Fibroblast of lung (primary cell): ENCODE measurements at places on chromosomes 12 and 14. TPM values are rescaled to one million over a fixed set of nuclear protein-coding genes. Genes with fewer than 3 reads are reported as not detected.

DNA sequence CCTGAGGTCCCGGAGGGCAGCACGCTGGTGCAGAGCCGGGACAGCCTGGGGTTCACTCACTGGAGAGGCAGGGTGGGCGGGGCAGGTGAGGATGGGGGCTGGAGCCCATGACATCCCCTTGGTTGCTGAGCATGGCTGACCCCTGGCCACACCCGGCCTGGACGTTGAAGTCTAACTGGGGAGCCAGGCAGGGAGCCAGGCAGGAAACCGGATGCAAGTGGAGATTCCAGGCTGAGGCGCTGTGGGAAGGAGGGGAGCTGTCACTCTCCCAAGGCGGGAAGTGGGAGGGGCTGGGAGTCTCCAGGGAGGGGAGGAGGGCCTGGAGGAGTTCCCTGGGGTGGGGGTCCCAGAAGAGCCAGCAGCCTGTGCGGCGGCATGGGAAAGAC lies 7.7 kb upstream of the INF2 start:
- peak; percentile 81 for DNase-seq

DNA sequence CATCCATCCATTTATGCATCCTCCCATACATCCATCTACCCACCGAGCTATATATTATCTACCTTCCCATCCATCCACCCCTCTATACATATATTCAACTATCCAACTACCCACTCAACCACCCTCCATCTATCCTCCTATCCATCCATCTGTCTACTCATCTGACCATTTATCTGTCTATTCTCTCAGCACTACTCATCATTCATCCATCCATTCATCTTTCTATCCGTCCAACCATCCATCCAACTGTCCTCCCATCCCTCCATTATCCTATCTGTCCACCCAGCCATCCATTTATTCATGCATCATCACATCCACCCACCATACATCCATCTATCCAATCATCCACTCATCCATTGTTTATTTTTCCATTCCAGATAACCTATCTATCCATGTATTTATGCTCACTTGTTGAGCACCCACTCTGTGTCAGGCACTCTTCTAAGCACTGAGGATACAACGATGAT lies 11.5 kb downstream of the ASB2 start:
- no peak for DNase-seq

IGF1 gene
- 0.83 and 1.3 TPM in 2 replicates for total RNA-seq

- no peak for DNase-seq
Observed at GRCh38 chr12:42969355-42969754, 379.8 kb upstream of the PRICKLE1 start.

DNA sequence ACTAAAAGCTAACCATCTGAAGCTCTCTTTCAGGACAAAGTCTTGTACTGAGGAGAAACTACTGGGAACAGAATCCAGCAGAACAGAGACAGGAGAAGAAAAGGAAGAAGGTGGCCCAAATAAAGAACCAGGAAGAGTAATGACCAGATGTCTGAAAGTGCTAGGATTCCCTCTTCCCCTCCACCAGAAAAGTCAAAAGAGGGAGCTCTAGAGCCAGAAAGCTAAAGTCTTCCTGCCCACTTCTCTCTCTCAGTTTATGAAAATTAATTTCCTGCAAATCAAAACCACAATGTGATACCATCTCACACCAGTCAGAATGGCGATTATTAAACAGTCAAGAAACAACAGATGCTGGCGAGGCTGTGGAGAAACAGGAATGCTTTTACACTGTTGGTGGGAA lies 47.2 kb downstream of the SPPL3 start:
- DNase-seq: no peak

DNA sequence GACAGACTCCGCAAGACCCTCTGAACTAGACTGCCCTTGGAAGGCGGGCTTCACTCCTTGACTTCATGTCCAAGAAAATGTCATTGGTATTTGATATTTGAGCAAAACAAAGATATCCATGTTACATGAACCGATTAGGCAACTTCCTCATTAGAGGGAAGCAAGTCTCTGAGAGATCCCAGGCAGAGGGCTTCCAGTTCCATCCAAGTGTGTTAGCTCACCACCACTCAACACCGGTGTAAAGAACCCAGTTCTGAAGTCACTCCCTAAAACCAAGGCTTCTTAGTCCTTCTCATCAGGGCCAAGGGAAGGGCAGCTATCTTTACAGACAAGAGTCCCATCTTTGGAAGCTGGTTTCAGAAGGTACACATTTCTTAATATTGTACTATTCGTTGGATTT lies 87.2 kb upstream of the CDKN3 start:
- DNase-seq: no peak
